CD8-positive, alpha-beta memory T cell (primary cell): ENCODE measurements at places on chromosomes 2 and 18.

GRCh38 chr2:202933139-202933510 lies 21.1 kb downstream of the CARF start:
- no peak for DNase-seq

GRCh38 chr2:88626171-88627054 lies 851 bp downstream of the EIF2AK3 start:
- peak; percentile 71 for DNase-seq

DNA sequence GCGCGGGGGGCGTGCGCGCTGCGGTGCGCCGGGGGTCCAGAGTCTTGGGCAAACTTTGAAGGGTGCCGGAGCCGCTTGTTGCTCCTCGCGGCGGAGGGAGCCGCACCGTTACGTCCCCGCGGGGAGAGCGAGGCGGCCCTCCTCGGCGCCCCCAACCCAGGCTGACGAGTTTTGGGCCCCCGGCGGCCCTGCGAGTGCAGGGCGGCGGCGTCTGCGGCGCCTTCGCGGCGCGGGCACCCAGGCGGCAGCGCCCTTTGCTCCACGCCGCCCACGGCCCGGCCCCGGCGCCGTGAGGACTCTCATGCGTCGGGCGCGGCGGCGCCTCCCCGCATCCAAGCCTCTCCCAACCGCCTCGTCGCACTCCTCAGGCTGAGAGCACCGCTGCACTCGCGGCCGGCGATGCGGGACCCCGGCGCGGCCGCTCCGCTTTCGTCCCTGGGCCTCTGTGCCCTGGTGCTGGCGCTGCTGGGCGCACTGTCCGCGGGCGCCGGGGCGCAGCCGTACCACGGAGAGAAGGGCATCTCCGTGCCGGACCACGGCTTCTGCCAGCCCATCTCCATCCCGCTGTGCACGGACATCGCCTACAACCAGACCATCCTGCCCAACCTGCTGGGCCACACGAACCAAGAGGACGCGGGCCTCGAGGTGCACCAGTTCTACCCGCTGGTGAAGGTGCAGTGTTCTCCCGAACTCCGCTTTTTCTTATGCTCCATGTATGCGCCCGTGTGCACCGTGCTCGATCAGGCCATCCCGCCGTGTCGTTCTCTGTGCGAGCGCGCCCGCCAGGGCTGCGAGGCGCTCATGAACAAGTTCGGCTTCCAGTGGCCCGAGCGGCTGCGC lies 814 bp downstream of the FZD7 start:
- DNase-seq, result no peak

DNA sequence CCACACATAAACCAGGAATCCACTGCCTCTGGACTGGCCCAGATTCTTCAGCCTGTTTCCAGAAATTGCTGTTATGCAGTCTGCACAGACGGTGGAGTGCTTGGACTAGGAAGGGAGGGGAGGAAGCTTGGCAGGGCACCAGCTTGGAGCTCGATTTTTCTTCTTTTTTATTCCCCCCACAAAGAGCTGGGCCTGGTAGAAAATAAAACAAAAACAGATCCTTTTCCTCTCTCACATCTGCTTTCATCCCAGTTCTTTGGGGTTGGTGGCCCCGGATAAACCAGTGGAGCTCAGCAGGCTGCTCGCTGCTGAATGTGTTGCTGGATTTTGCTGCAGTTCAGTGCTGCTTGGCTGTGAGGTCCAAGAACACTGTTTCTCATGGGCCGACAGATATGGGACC lies 16.0 kb downstream of the LRRTM1 start:
- DNase-seq, result no peak

- no peak for DNase-seq
These were observed 68.1 kb downstream of the SDC1 start for GRCh38 chr2:20156836-20157192.
